ENCODE measurements at places on chromosomes 2 and 18.

DNA sequence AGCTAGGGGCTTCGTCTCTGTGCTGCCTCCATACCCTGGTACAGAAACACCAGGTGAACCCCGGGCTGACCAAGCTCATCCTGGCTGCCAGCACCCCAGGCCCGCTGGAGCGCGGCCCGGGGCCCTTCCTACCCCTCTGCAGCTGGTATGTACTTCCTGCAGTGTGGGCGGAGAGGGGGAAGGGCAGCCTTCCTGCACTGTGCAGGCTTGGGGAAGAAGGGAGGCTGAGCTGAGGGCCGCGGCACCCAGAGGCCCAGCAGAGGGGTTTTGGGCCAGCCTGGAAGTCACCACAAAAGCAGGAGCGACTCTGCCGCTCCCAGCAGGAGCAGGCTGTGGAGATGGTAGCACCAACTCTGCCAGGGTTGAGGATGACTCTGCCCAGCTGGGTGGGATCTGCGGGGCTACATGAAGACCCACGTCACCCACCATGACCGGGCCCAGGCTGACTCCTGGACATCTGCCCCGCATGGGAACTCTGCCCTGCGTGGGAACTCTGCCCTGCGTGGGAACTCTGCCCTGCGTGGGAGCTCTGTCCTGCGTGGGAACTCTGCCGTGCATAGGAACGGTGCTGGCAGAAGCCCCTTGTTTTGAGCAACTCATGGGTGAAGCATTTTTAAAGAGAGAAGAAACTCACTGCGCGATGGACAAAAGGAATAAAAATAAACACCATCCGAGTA lies 273.3 kb downstream of the NDUFA10 start:
- DNase-seq, result peak; percentile 55

DNA sequence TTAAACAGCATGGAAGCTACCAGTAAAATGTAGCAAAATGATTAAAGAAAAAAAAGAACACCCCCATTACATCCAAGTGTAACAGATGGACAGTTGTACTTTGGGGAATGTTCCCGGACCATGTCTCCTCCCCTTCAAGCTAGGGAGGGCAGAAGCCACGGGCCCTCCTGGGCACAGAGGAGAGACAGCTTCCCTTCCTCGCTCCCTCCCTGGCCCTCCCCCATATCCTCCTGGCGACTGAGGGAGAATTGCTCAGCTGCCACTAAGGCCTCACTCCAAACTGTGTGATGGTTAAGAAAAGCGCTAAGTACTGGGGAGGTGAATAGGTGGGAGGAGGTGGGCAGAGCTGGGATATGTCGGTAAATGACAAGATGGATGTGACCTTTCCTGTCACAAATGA lies 358.0 kb downstream of the HRH4 start:
- no peak for DNase-seq

DNA sequence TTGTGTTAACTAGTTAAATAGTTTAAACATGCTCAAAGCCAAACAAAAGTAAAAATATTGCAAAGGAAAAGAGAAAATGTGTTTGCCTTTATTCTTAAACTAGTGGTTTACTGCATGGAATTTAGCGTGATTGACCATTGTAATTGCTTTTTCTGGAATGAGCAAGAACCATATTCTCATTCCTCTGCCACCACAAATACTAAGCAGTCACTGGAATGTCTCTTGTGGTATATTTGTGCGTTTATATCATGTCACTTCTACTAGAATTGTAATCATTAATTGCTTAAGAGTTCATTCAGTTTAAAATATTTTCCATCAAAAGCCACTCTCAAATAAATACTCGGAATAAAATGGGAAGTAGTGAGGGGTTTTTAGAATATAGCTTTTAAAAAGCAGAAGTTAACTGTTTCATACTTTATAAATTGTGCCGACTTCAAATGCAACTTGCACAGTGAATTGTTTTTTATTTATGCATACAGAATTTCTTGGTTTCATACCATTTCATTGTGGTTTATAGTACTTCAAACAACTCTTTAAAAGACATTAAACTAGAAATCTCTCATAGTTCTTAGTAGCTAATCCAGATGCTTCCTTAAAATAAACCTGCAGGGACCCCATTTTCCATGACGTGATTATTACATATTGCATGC lies 288.1 kb downstream of the EPHA4 start:
- no peak for DNase-seq

DNA sequence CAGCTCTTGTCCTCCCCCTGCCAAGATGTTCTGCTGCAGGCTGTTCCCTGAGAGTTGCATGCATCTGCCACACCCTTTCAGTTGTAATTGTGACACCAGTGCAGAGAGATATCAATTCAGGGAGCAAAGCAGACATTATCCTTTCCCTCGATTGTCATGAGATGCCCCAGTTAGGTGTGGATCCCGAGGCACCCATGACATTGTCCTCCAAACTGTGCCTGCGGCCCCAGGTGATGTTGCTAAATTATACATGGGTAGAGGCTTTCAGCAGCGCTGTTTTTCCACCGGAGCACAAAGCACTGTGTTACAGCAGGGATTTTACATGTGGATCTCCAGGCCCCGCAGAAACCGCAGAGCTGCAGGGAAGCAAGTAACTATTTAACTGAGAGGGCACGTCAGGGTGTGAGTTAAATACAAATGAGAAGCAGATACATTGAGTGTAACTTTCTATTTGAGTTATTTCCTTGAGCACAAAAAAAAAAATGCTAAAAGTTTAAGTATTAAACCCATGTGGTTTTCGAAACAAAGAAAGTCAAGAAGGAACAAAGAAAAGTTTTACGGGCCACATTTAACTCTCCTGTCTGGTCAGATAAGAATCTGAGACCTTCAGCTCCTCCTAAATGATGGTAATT lies 90.3 kb upstream of the BCL2L11 start:
- no peak for DNase-seq

GRCh38 chr2:8003462-8004075 lies 678.3 kb upstream of the ID2 start:
- no peak for DNase-seq

GRCh38 chr18:36186461-36187192 lies 670 bp upstream of the MOCOS start:
- no peak for DNase-seq

DNA sequence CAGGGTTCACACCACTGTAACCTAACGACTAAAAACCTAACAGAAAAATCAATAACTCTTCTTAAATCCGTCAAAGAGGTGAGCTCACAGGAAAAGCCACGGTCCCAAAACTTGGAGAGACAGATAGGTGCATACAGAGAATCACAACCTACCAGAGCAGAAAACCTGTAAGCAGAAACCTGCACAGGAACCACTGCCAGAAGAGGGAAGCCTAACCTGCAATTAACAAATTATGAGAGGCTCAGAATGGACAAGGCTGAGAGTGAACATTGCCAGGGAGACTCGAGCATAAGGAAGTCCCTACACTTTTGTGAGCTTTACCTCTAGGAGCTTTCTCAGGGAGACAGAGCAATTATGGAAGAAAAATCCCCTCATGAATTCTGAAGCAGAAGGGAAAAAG lies 156.2 kb upstream of the NETO1 start:
- DNase-seq, result no peak

GRCh38 chr2:173037245-173038120 lies 38.2 kb upstream of the MAP3K20 start:
- DNase-seq, result no peak

- DNase-seq, result no peak
Measured at GRCh38 chr2:63662028-63662804, 73.5 kb downstream of the MDH1 start.

DNA sequence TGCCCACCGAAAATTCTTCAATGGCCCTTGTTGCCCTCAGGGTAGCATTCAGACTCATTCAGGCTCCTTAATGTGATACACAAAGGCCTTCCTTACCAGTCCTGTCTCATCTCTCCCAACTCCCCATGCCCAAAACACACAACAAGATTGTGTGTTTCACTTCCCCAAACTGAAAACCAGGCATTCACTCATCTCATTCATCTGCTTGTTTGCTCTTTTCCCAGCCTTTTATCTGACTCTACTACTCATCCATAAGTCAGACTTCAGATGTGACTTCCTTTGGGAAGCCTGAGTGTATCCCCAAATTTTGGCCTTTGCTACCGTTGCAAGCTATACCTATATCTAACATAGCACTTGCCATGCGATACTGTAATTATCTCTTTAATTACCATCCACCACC lies 9.7 kb upstream of the SLC39A10 start:
- DNase-seq, result no peak

DNA sequence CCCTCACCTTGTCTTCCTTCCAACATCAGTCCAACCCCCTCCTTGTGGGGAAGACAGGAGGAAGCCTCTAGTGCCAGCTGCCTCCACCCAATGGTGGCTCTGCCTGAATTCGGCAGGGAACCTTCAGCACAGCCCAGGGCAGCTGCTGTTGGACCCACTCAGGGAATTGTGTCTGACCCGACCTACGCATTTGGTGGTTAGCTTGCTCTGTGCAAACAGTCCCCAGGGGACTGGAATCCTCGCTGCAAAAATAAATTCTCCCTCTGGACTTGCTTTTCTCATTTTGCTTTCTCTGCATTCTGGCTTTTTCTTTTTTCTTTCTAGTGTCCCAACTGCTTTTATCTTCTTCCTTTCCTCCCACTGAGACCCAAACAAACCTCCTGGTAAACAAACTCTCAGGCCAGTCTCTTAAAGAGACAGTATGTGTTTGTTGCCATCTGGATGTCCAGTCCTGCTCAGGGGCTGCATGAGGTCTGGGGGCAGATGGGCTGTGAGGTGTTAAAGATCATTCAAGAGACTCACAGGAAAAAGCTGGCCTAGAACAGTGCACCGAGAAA lies 137.7 kb upstream of the HAAO start:
- DNase-seq, result no peak

DNA sequence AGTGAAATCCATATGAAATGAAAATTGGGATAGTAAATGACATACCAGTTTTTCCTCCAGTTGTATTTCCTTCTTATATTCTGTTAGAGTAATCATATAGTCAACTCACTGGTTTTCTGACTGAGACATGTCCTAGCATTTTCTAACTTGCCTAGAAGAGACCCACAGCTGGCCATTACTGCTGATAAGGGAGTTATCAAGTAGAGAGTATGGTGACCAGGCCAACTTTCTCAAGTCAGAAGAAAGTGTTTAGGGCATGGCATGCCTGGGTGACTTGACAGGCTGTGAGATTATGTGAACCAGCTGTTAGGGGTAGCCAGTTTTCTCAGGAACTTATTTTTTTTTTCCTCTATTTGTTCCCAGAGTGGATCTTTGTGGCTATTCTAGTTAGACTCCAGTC lies 81.2 kb downstream of the GPD2 start:
- no peak for DNase-seq

DNA sequence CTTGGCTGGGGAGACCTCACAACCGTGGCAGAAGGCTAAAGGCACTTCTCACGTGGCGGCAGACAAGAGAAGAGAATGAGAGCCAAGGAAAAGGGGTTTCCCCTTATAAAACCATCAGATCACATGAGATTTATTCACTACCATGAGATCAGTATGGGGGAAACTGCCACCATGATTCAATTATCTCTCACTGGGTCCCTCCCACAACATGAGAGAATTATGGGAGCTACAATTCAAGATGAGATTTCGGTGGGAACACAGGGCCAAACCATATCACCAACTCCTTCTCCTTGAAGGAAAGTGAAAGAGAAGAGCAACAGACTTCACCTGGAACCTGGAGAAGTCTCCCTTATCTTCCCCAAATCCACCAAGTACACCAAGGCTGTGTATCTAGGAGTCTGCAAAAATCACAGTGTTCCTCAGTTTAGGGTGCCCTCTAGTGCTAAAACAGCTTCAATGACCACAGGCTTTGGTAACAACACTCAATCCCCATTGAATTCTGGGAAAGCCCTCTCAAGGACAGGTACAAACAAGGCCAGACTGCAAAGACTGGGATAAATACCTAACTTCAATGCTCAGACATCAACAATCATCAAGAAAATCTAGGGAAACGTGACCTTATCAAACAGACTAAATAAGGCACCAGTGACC lies 148.8 kb upstream of the SRD5A2 start:
- DNase-seq, result no peak

- DNase-seq, result no peak
Measured at GRCh38 chr2:174332217-174332963, 2.4 kb upstream of the SP9 start.

DNA sequence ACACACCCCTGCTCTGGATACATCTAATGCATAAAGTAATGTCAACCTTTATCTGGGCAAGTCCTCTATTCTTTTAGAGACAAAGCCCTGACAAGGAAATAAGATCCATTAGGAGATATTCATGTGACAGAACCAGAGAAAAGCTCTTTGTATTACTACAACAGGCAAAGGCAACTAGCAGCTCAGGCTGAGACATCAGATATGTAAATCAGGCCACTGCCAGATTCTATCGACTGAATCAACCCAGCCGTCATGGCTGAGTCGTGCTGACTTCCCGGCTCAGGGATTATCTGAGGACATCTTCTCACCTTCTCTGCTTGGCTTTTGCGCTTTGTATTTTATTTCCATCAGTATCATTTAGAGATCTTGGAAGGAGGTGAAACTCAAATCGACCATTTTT lies 294.5 kb downstream of the PLCL1 start:
- no peak for DNase-seq

GRCh38 chr2:126890551-126891450 lies 7.9 kb upstream of the TEX51 start:
- DNase-seq, result peak; percentile 7

- no peak for DNase-seq
Measured at GRCh38 chr2:240620859-240621258, 4.4 kb upstream of the GPR35 start.

DNA sequence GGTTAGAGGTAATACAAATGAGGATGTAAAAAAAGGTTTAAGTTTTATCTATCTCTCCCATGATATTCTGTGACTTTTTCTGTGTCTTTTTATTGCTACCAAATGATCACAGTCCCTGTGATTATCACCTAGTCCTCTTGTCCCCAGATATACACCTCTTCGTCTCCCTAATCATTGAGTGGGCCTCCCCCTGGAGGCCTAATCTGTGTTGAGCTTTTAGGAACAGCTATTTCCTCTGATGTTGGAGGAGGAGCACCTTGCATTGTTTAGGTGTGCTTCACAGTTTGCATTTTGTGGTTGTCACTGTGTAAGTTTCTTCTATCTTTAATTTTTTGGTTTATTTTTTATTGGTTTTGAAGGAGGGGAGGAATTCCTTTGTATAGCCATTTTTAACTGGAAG lies 33.3 kb downstream of the CCDC85A start:
- DNase-seq, result no peak

DNA sequence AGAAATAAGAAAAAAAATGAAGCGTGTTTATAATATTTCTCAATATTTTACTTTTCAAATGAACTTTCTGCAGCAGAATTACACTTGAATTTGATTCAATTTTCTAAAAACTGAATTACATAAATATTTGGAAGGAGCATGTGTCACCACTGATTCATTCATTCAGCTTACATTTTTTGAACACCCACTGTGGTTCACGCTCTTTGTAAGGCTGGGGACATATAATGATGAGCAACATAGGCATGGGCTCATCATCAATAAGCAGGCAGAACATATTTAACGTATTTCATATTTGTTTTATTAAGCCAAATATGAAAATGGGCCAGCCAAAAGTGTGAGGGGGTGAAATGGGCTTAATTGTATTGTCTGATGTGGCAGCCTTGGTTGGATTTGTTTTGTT lies 209.1 kb downstream of the CTNNA2 start:
- DNase-seq, result no peak

DNA sequence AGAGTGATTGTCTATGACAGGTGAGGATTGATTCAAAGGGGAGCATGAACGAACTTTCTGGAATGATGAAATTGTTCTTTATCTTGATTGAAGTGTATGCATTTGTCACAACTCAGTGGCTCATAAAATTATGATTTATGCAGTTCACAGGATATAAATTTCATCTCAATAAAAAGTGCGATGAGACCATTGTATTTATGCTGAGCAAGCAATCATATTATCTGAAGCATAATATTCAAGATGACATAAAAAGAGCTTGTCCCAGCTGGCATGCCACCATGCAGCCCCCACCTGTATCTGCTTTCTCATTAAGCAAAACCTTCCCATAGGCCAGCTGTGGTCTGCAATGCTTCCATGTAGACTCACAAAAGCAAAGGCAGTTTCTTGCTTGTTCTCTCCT lies 49.6 kb upstream of the TEX51 start:
- DNase-seq, result no peak

Measured in stimulated activated CD8-positive, alpha-beta memory T cell treated with anti-CD3 and anti-CD28 coated beads, Interleukin-4, amount 100 ng/mL, for 48 hours (primary cell).